Immature natural killer cell (primary cell): ENCODE measurements at places on chromosomes 7 and 10.
A peak's percentile ranks its signal among the peaks of the same experiment; 100 is the strongest.

- DNase-seq, result no peak
These were observed 369.6 kb upstream of the DPP6 start for GRCh38 chr7:153682628-153683027.

GRCh38 chr10:4073912-4074311 lies 288.9 kb upstream of the KLF6 start:
- DNase-seq, result no peak

DNA sequence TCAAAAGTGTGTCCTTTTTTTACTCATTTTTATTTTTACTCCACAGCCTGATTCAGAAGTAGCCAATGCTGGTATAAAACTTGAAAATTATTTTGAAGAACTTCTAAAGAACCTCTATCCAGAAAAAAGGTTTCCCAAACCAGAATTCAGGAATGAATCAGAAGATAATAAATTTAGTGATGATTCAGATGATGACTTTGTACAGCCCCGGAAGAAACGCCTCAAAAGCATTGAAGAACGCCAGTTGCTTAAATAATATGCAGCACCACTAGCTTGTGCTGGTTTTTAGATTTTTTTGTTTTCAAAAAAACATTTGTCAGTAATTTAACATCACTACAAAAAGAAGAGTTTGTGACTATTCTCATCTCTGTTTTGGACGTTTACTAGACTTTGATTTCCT lies 116.5 kb downstream of the SVOPL start:
- no peak for DNase-seq

GRCh38 chr7:25515633-25516275 lies 287.5 kb upstream of the NPVF start:
- no peak for DNase-seq

- no peak for DNase-seq
These were observed 310.0 kb downstream of the ABCA13 start for GRCh38 chr7:48481235-48481634.

DNA sequence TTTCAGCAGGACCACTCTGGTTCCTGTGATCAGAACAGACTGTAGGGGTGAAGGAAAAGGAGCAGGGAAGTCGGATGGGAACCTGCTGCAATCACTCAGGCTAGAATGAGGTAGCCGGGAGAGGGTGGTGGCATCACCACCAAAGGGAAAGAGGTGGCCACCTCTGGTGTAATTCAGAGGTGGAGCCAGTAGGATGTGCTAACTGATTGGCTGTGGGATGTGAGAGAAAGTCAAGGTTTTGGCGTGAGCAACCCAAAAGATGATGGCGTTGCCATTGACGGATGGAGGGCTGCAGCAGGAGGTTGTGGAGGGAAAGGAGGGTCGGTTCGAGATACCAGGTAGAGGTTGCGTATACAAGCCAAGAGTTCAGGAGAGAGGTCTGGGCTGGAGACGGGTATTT lies 7.4 kb upstream of the VSIR start:
- DNase-seq, result no peak

DNA sequence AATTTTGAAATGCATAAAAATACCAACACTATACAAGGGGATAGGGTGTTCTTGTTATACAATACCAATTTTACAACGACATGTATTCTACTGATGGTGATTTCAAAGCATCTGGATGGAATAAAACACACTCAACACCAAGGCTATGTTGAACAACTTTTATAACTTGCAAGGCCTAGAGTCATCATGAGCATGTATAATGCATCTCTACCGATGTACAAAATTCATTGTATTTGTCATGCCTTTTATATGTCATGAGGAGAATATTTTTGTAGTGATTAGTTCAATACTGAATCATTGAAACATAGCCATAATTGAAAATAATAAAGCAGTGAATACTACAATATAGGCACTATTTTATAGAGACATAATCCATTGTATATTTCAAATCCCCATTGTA lies 160.2 kb downstream of the ETV1 start:
- DNase-seq, result no peak

GRCh38 chr10:84117686-84118394 lies 21.5 kb upstream of the GHITM start:
- no peak for DNase-seq

- no peak for DNase-seq
These were observed 223.0 kb downstream of the SORCS1 start for GRCh38 chr10:106941297-106942034.

- DNase-seq, result no peak
These were observed 57.4 kb downstream of the MKLN1 start for GRCh38 chr7:131385039-131385605.

- DNase-seq, result no peak
These were observed at the start of gene HOXA11 for GRCh38 chr7:27185013-27185853. HOXA11 (minus strand) TSS chr7:27185232; CDS start chr7:27185144, 88 bp downstream.

DNA sequence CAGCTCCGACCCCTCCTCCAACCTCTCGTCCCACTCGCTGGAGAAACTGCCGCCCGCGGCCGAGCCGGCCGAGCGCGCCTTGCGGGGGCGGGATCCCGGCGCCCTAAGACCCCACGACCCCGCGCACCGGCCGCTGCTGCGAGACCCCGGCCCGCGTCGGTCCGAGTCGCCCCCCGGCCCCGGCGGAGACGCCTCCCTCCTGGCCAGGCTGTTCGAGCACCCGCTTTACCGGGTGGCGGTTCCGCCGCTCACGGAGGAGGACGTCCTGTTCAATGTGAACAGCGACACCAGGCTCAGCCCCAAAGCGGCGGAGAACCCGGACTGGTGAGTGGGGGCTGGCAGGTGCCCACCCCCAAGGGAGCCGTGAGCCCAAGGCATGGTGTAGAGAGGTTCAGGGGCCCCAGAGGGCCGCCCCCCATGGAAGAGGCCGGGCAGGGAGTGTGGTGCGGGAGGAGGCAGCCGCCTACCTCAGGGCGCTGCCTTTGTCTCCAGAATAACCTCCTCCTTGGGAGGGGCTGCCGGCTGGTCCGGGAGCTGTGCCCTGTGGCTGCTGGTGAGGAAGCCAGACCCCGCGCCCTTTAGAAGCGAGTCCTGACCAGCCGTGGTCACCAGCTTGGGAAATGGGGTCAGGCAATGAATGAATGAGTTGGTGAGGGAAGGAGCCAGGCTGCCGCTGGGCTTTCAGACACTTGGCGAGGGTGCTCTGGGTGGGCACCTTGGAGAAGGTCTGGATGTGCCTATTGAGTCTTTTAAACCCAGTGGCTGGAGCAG lies 1.3 kb downstream of the FAM20C start:
- DNase-seq, result no peak

DNA sequence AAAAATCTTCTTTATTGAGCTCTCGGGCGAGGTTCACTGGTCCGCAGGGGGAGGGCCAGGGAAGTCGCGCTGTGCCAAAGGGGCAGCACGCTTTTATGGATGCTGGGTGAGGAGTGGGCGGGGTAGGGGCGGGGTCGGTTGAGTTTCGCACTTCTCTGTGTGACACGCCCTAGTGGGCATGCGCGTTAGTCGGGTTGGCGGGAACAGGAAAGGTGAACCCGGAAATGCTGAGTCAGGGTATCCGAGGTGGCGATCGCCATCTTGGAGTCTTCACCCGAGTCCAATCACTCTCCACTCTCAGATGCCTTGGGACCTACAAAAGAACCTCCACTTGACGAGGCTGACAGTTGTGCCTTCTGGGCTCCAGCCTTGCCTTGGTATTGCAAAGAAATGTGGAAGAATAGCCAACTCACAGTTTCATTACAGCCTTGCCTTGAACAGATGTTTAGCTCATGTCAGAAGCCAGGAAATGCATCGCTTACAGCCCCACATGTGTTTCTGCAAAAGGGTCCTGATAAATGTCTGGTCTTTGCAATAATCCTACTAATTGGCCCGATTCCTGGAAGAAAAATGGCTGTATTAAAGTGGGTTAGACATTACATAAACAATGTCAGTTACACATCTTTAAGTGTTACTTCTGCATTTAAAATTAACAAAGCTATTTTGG lies 64.1 kb downstream of the AHR start:
- no peak for DNase-seq

- DNase-seq, result no peak
These were observed 288.5 kb downstream of the GRID1 start for GRCh38 chr10:86077871-86078638.

- DNase-seq, result no peak
These were observed 71.5 kb downstream of the XPNPEP1 start for GRCh38 chr10:109851616-109852474.

DNA sequence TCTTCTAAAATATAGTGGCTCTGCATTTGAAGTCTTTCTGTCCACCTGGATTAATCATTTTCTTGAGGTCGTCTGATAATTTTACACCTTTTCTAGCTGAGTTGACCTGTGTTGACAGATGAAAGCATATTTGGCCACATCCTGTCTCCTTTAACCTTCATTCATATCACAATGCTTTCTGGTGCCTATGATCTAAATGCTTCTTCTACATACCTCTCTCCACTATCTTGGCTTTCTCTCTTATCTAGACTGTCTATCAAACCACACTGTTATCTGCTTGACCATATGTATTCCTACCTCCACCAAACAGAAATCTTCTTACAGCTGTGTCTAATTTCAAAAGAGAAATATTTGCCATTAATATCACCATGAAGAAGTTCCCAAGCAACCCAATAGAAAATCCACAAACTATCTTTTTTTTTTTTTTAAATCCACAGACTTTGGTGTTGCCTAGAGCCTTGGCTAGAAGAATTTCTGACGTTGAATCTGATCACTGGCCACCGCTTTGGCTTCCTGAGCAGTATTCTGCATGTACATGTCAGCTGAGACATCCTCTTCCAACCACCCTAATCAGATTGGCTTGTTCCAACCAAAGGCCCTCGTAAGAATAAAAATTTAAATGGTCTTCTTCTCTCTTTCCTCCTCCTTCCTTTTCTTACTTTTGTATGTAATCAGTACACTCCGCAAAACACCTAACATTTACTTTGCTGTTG lies 66.3 kb upstream of the SP4 start:
- DNase-seq, result peak; percentile 34

DNA sequence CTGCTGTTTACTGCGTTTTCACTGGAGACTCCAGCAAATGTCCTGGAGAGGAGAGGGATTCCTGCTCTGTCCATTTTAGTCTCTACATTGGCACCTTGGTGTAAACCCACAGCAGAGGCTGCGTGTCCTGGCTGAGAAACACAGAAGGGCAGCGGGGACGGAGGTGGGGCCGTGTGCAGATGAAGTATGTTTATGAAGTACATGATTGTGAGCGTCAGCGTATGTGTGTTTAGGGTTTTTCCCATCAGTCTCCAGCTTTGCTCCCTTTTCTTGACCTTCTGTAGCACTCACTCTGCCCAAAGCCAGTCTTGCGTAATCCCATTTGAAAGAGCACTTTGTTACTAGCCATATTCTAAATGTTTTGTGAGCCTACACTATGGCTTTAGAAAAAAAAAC lies 750.7 kb upstream of the SORCS1 start:
- no peak for DNase-seq

- no peak for DNase-seq
These were observed 10.1 kb downstream of the LIMK1 start for GRCh38 chr7:74093671-74094223.

- DNase-seq, result no peak
These were observed 12.0 kb downstream of the ZSCAN25 start for GRCh38 chr7:99628471-99629465.

DNA sequence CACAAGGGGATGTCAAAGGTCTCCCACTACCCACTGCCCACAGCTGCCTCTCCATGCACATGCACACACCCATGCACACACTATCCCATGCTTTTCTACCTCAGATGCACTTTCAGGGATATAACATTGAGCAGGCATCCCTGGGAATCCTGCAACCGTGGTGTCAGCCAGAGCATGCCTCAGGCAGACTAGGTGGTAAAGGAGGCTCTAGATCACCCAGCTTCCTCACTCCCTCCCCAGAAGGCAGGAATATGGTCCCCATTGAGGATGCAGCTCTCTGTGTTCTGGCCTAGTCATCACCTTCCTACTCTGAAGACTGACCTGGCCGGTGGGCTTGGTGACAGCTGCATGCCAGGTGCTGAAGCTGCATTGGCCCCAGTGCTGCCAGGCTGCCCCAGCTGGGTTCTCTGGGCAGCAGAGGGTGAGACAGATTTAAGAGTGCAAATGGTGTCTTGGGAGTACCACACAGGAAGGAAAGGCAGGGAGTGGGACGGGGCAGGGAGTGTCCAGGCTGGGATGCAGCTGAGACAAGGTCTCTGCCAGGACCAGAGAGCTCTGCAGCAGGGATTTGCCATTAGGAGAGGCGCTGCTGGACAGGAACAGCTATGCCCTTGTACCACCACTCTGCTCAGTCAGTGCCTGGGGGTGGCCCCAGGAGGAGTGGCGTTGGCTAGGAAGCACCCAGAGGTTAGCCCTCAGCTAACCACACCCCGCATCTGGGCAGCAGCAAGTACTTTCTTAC lies 53.4 kb upstream of the GDF10 start:
- DNase-seq, result no peak

- peak; percentile 54 for DNase-seq
These were observed 92.0 kb downstream of the ZFAND4 start for GRCh38 chr10:45580371-45581215.

- no peak for DNase-seq
These were observed 38.8 kb downstream of the DLG5 start for GRCh38 chr10:77887631-77888355.

GRCh38 chr7:85974176-85974575 lies 669.5 kb upstream of the GRM3 start:
- DNase-seq, result no peak

- no peak for DNase-seq
These were observed 127.7 kb downstream of the NRBF2 start for GRCh38 chr10:63260860-63261251.

GRCh38 chr10:74290708-74291107 lies 139.7 kb downstream of the ADK start:
- DNase-seq, result no peak

- no peak for DNase-seq
These were observed 455.4 kb downstream of the RPS24 start for GRCh38 chr10:78489034-78489433.

- peak; percentile 33 for DNase-seq
These were observed at the start of gene TSPAN13 for GRCh38 chr7:16753102-16753931. TSPAN13 (plus strand) TSS chr7:16753755; CDS start chr7:16753968, 213 bp downstream.

DNA sequence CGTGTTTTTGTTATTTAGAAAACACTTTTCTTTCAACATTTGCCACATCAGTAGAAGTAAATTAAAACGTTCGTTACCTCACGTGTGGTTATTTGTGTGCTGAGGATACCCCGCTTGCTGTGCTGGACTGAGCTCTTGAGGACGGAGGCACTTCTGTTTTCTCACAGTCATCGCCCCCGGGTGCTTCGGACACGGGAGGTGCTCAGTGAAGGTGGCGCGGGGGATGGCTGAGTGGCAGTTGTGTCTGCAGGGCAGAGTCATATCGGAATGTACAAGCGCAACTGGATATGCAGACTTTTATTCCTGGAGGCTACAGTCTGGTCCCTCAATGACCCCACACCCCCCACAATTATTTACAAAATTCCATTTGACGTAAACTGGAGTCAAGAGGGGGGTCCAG lies 92.0 kb downstream of the DYNC2I1 start:
- no peak for DNase-seq

- no peak for DNase-seq
These were observed 15.5 kb downstream of the ARHGAP12 start for GRCh38 chr10:31912898-31913850.

GRCh38 chr7:11232462-11232861 lies 258.8 kb downstream of the PHF14 start:
- DNase-seq, result no peak

GRCh38 chr10:4001811-4002210 lies 216.8 kb upstream of the KLF6 start:
- DNase-seq, result no peak

- no peak for DNase-seq
These were observed 186.1 kb downstream of the BMPER start for GRCh38 chr7:34091321-34091917.

- no peak for DNase-seq
These were observed 214.7 kb downstream of the DNAJB6 start for GRCh38 chr7:157551325-157552070.

- DNase-seq, result no peak
These were observed 28.9 kb upstream of the LMTK2 start for GRCh38 chr7:98077762-98078161.
